ENCODE measurements at places on chromosomes 6 and 20.

GRCh38 chr6:110013386-110013785, 35.3 kb downstream of the GPR6 start:
- no peak for DNase-seq

DNA sequence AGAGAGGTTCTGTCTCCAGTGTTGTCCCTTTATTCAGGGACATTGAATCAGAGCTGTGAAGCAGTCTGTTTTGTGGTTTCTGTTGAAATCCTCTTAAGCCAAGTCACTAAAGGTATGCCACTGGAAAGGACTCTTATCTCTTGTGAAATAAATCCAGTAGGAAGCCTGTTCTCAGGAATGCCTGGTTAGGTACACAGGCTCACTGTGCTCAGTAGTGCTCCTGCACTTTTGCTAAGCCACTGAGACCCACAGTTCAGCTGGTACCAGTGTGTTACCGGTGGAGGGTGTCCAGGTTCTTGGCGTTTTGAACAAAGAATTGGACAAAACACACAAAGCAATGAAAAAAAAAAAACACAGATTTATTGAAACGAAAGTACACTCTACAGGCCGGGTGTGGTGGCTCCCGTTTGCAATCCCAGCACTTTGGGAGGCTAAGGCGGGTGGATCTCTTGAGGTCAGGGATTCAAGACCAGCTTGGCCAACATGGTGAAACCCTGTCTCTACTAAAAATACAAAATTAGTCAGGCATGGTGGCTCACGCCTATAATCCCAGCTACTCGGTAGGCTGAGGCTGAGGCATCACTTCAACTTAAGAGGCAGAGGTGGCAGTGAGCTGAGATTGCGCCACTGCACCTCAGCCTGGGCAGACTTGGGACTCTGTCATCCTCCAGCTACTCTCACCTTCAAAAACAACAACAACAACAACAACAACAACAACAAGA, 186.1 kb downstream of the JARID2 start:
- DNase-seq = no peak

DNA sequence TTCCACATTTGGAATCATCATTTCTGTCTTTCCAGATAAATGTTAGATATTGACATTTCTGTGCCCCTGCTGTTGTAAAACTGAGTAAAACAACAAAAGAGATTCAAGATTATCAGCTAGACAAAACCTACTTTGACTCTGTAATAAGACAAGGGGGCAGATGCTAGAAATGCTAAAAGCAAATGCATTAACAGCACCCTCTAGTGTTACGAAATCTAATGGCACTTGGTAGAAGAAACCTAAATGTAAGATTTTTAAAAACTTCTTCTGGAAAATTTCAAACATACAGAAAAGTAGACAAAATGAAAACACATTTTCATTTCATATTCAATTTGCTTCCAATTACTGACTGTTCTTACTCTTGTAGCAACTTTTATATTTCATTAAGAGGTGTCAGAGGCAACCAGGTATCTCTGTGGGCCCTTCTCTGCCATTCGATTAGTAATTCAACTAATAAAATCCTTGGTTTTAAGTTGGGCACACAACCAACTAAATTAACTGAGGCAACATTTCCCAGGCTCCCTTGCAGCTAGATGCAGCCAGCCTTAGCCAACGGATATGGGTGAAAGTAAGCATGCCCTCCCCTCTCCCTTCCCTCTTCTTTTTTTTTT, 45.0 kb downstream of the SLC23A2 start:
- peak; percentile 76 for DNase-seq

GRCh38 chr20:59131551-59132285, 31.9 kb upstream of the ZNF831 start:
- peak; percentile 42 for DNase-seq

DNA sequence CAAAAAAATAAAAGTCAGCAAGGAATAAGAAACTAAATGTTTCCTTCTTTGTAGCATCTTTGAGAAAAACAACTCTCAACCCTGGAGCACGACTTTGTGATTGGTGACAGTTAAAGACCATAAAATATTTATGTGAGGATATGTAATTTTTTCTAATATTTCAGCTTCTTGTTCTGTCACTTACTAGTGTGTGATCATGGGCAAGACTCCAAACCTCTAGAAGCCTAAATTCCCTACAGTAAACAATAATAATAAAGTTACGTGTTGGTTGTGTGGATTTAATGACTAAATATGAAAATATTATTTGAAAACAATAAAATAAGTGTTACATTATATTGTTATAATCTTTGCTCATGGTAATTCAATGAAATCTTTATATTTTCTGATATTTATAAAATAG, 735.6 kb upstream of the MARCKS start:
- no peak for DNase-seq

DNA sequence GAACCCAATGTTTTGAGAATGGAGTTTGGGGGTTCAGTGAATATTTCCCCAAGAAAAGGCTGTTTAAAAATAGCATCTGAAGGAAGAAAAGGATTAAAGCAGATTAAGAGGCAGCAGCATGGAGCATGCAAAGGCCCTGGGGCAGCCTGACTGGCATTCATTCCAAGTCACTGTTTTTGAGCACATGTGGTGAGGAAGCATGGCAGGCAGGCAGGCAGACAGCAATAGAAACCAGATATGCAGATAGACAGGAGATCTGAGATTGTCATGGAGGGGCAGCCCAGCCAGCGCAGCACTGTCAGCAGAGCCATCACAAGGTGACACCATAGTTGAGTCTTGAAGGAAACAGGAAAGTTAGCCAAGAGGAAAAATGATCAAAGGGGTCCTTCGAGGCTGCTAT, 37.8 kb downstream of the SIRPA start:
- no peak for DNase-seq

Measured in midbrain (tissue), 1 donor.